ENCODE measurements at places on chromosomes 3 and 15.

DNA sequence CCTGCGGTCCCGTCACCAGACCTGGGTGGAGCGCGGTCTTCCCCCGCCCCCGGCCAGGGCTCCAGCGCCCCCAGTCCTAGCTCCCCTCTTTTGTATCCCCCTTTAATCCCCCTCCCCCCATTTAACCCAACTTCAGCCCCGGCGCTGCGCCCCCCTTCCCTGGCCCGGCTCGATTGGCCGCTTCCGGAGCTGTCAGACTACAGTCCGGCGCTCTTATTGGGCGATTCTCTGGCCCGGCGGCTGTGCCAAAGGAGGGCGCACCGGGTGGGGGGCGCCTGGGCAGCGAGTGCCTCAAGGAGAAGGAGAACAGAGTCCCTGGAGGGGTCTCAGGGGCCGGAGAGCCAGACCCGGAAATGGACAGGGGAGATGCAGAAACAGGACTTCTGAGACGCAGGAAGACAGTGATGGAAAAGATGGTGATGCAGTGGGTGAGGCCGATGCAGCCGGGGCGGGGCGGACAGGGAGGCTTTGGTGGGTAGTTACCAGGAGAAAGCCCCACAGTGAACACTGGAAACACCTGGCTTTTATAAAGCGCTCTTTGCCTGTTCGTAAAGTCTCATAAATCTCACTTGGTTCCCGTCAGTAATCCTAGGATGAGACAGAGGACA is 1.2 kb upstream of the ADCY5 start:
- DNase-seq = no peak

GRCh38 chr3:63051920-63052319 is 176.7 kb upstream of the CADPS start:
- no peak for DNase-seq

DNA sequence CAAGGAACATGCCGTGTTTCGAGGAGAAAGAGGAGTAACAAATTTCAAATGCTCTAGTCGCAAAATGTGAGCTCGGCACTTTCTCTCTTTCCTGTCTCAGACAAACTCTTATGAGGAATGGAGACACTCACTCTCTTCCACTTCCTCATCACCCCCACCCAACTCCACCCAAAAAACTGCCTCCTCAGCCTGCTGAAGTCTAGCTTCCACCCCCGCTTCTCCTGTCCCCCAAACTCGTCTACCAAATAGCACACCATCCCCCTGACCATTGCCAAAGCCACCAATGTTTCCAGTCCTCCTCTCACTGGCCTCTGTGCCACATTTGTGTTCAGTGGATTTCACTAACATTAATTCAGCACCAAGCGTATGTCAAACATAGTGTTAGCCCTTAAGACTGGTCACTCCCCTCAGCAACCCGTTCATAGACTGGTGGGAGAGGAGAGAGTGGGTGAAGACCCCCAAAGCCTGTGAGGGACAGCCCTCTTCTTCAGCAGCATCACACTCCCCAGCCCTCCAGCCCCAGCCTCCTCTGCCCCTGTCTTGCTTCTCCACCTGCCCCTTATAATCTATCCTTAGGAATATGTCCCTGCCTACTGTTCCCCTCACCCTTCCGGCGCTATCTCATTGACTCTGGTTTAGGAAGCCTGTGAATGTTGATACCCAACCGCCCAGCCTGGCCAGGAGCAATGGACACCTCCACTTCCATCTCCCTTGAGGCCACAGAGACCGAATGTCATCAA is 77.3 kb downstream of the FAM174B start:
- DNase-seq = no peak

DNA sequence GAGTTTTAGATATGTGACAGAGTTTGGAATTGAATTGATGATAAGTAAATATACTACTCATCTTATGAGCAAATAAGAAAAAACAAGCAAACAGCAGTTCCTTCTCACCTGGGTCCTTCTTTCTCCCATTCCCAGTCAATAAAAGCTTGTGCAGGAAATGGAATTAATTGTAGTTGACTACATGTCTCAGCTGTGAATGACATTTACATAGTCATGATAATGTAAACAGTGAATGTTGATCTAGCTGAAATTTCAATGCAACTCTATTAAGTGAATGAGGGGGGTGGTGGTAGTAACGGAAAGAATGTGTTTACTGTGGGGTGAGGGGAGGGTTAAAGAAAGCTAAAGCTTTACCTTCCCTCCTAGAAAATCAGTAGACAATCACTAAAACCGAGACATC is 76.2 kb downstream of the NFKBIZ start:
- peak; percentile 63 for DNase-seq

DNA sequence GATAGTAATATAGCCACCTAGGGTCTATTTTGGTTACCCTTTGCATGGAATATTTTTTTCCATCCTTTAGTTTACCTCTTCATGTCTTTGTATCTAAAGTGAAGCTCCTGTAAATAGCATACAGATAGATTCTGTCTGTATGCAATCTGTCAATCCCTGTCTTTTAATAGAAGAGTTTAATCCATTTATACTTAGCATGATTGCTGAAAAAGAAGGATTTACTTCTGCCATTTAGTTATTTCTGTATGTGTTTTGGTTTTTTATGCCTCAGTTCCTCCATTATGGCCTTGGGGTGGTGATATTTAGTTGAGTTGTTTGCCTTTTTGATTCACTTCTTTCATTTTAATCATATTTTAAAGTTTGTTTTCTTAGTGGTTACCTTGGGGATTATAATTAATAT is 29.0 kb downstream of the PCCB start:
- no peak for DNase-seq

DNA sequence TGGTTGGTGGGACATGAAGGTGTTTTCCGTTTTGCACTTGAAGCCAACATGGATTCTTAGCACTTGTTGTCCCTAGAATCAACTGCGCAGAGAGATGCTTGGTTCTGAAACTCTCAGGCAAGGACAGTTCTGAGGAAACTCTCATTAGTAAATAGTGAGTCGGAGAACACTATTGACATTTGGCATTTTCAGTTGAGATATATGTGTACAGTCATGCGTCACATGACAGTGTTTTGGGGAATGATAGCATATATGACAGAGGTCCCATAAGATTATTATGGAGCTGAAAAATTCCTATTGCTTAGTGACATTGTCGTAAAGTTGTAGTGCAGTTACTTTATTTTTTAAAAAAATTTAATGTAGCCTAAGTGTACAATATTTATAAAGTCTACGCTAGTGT is 5.8 kb downstream of the APBA2 start:
- DNase-seq = no peak

DNA sequence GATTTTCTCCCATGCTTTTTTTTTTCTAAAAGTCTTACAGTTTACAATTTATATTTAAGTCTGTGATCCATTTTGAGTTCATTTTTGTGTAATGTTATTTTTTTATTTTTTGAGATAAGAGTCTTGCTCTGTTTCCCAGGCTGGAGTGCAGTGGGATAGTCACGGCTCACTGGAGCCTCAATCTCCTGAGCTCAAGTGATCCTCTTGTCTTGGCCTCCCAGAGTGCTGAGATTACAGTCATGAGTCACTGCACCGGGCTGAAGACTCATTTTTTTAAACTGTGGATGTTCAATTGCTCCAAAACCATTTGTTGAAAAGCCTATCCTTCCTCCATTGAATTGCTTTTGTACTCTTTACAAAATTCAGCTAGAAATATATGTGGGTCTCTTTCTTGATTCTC is 19.5 kb downstream of the LNP1 start:
- no peak for DNase-seq

Measured in T47D (cell line).